Activated CD8-positive, alpha-beta T cell treated with anti-CD3 and anti-CD28 coated beads, Interleukin-2, amount 10 ng/mL, durations not matched to agents 7 days and 5 days (primary cell): ENCODE measurements at places on chromosomes 5 and 9. TPM values are rescaled to one million over a fixed set of nuclear protein-coding genes. Genes with fewer than 3 reads are reported as not detected.

GRCh38 chr5:108617467-108618435 is 129.9 kb upstream of the FER start:
- H3K4me1 ChIP-seq: no peaks in the 10 kb centered on the region
- DNase-seq: no peak
- no peaks in the 10 kb centered on the region for H3K36me3 ChIP-seq
- H3K27me3 ChIP-seq: peaks cover 2% of the 10 kb centered on the region
- no peak overlapping the region for H3K4me3 ChIP-seq

DNA sequence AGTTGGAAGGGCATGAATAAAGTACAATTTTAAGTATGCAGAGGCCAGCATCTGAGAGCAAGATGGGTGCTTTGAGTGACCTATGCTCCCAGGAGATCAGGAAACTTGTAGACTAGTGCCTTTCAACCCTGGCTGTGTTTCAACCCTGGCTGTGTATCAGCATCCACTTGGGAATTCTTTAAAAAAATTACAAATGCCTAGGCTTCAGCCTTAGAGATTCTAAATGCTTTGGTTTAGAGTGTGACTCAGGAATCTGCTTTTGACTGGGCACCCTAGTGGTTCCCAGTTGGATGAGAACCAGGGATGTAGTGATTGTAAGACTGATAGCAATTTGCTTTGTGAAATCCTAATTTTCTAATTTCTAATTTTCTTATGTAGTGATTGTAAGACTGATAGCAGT is 65.6 kb downstream of the RALGPS1 start:
- peaks cover 39% of the 10 kb centered on the region for H3K27me3 ChIP-seq
- peaks cover 23% of the 10 kb centered on the region for H3K36me3 ChIP-seq
- no peak for DNase-seq
- no peak overlapping the region for H3K27ac ChIP-seq
- H3K4me3 ChIP-seq: no peak overlapping the region

DNA sequence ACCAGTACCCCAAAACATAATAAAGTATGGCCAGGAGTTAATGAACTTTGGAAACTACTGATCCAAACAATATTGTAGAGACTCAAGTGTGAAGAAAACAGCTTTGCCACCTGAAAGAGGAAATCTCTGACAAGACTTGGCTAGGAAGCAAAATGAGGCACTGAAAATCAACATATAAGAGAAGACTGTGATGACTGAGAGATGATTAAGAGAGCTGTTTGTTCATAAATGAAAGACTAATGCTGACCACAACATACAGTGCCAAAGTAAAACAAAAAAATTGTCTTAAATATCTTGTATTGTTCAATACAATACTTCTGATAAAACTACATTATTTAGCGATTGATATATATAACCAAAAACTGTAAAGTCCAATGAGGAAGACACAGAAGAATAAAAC is 7.2 kb downstream of the RC3H2 start:
- H3K27me3 ChIP-seq: no peaks in the 10 kb centered on the region
- H3K4me3 ChIP-seq: no peak overlapping the region
- peak overlapping the region; percentile 41 for H3K27ac ChIP-seq
- peaks cover 36% of the 10 kb centered on the region for H3K36me3 ChIP-seq
- H3K4me1 ChIP-seq: peaks cover 35% of the 10 kb centered on the region
- no peak for DNase-seq

GRCh38 chr9:19026375-19026774 is 6.6 kb downstream of the SAXO1 start:
- no peak overlapping the region for H3K27ac ChIP-seq
- H3K27me3 ChIP-seq: peaks cover 8% of the 10 kb centered on the region
- peaks cover 5% of the 10 kb centered on the region for H3K4me1 ChIP-seq

DNA sequence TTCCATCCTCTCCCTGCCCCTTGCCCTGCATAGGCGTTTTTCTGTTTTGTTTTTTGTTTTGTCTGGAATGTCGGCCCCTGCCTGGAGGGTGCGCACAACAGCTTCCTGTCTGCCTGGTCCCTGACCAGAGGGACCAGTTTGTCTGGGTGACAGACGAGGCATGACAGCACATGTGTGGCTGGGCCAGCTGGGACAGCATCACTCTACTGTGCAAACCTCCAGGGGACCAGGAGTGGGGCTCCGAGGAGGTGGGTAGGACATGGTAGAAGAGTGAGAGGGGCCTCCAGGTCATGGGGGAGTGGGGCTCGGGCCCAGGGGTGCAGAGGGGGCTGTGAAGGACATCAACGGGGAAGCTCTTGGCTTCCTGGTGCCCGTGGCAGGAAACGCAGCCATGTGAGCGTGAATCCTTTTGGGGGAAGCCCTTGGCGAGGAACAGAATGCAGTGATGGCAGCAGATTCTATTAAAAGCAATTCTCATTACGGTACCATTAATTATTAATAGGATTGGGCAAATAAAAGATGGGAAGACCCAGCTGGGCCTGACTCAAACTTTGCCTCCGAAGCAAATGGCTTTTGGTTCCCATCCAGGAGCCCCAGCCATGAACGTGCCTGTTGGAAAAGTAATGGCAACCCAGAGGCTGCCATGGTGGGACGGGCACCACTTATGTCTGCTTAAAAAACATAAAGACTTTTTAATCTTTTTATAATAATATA is 184.4 kb upstream of the IER5L start:
- DNase-seq: no peak
- no peak overlapping the region for H3K27ac ChIP-seq
- no peaks in the 10 kb centered on the region for H3K36me3 ChIP-seq
- H3K4me3 ChIP-seq: no peak overlapping the region
- H3K4me1 ChIP-seq: no peaks in the 10 kb centered on the region
- peaks cover 3% of the 10 kb centered on the region for H3K27me3 ChIP-seq

DNA sequence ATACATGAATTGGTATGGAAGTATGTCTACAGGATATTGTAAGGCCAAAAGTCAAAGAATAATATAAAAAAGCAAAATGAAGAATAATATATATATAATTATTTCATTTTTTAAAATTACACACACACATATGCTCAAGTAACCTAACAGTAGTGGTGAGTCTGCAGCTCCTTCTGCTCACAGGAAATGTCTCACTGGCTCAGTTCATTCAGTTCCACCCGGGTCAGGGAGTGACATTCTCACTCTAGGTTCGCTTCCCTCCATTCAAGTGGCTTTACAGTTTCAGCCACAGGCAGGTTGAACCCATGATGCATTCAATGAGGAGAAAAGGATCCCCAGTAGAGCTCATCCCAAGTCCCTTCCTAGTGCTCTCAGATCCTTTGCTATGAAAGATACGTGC is 90.8 kb downstream of the SUSD1 start:
- H3K27me3 ChIP-seq: no peaks in the 10 kb centered on the region
- no peak overlapping the region for H3K27ac ChIP-seq
- no peak overlapping the region for H3K4me3 ChIP-seq
- H3K36me3 ChIP-seq: peaks cover 5% of the 10 kb centered on the region
- H3K4me1 ChIP-seq: peaks cover 6% of the 10 kb centered on the region
- peak; percentile 3 for DNase-seq

GRCh38 chr5:2675548-2675947 is 75.9 kb downstream of the IRX2 start:
- H3K4me1 ChIP-seq: no peaks in the 10 kb centered on the region
- H3K36me3 ChIP-seq: no peaks in the 10 kb centered on the region
- H3K27me3 ChIP-seq: no peaks in the 10 kb centered on the region
- H3K4me3 ChIP-seq: no peak overlapping the region
- DNase-seq: no peak
- H3K27ac ChIP-seq: no peak overlapping the region

DNA sequence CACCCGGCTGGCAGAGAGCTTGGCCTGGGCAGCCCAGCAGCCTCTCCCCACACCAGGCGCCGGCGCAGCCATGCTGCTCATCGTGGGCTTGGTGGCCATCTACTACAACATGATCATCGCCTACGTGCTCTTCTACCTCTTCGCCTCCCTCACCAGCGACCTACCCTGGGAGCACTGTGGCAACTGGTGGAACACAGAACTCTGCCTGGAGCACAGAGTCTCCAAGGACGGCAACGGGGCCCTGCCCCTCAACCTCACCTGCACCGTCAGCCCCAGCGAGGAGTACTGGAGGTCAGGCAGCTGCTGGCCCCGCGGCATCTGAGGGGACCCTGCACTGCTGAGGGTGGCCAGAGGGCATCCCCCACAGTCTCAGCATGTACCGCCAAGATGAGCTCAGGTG is 7.1 kb downstream of the SLC6A7 start:
- H3K27me3 ChIP-seq: peaks cover 40% of the 10 kb centered on the region
- H3K4me1 ChIP-seq: no peaks in the 10 kb centered on the region
- DNase-seq: no peak
- H3K27ac ChIP-seq: no peak overlapping the region
- no peak overlapping the region for H3K4me3 ChIP-seq

- no peaks in the 10 kb centered on the region for H3K4me1 ChIP-seq
- DNase-seq: no peak
- H3K36me3 ChIP-seq: no peaks in the 10 kb centered on the region
- H3K27ac ChIP-seq: no peak overlapping the region
Measured at GRCh38 chr9:85479305-85479704, 262.4 kb downstream of the AGTPBP1 start.

- H3K36me3 ChIP-seq: no peaks in the 10 kb centered on the region
- no peak overlapping the region for H3K27ac ChIP-seq
- no peak for DNase-seq
- no peaks in the 10 kb centered on the region for H3K4me1 ChIP-seq
- peaks cover 2% of the 10 kb centered on the region for H3K27me3 ChIP-seq
Measured at GRCh38 chr5:112119508-112119907, 299.6 kb downstream of the EPB41L4A start.

DNA sequence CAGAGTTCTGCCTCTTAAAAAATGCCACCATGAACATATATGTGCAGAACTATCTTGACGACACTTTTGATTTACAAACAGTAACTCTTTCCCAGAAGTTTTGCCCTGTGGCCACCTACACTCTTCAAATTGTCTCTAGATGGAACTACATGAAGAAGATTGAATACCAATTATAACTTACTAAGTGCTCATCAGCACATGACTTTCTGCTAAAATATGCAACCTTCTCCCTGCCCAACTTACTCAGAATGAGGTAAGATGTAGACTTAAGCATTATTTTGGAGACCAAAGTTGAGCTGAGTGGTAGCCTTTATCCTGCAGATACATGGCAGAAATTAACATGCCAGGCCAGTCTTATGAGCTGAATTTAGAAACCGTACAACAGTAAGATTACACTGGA is 105.4 kb downstream of the SEMA5A start:
- DNase-seq: no peak
- H3K36me3 ChIP-seq: no peaks in the 10 kb centered on the region
- no peaks in the 10 kb centered on the region for H3K27me3 ChIP-seq
- H3K4me3 ChIP-seq: no peak overlapping the region
- H3K4me1 ChIP-seq: no peaks in the 10 kb centered on the region

GRCh38 chr9:34993502-34994259 is 4.1 kb downstream of the DNAJB5 start:
- no peak for DNase-seq
- no peak overlapping the region for H3K4me3 ChIP-seq

DNA sequence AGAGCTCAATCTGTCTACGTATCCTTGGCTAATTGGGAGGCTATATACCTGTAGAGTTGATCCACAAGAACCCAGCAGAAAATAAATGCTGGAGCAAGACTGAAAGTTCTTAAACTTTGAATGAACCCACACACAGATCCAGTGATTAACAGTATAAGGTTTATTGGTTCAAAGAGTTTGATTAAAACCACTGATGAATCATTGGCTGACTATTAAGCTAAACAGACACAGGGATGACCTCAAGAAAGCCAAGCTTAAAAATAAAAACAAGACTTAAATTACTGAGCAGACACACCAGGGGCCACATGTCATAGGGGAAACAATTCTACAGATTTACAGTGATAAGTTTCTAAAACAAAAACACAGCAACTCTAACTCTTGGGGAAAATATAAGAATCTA is 163.6 kb downstream of the SPATA31D1 start:
- no peak overlapping the region for H3K27ac ChIP-seq
- no peaks in the 10 kb centered on the region for H3K4me1 ChIP-seq
- no peak for DNase-seq

- H3K4me1 ChIP-seq: no peaks in the 10 kb centered on the region
- H3K4me3 ChIP-seq: no peak overlapping the region
- H3K27me3 ChIP-seq: peaks cover 11% of the 10 kb centered on the region
Measured at GRCh38 chr5:133130387-133131118, 78.7 kb downstream of the HSPA4 start.

GRCh38 chr9:8366161-8366926 is 566.8 kb upstream of the DMAC1 start:
- DNase-seq: no peak
- H3K4me1 ChIP-seq: peaks cover 8% of the 10 kb centered on the region
- no peaks in the 10 kb centered on the region for H3K36me3 ChIP-seq
- H3K4me3 ChIP-seq: no peak overlapping the region

DNA sequence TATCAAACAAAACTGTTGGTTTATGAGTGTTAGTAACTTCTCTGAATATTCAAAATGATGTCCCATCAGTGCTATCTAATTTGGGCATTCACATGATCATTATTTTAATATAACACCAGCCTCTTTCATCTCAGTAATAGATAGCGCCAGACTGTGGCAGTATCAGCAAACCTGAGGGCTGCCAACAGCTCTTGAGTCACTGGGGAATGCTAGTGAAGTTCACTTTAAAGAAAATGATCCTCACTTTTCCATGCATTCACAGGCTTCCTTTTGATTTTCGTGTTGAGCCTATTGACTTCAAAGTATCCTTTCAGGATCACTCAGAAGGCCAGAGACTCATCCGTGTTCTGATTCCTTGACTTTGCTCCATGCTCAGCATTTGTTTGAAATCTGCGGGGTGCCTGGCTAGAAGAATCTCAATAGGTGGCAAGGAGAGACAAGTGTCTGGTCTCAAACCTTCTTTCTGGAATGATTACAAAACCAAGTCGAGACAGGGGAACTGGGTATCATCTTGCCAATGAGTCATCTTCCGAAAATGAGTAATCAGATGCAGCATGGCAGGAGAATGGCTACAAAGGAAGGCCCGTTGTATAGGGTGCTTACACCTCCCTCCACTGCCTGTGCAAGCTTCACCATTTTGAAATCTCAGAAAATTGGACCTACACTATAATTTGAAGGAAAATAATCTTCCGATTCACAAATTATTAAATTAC is 509.1 kb downstream of the RASEF start:
- no peak overlapping the region for H3K27ac ChIP-seq
- H3K27me3 ChIP-seq: no peaks in the 10 kb centered on the region
- H3K36me3 ChIP-seq: no peaks in the 10 kb centered on the region
- H3K4me1 ChIP-seq: no peaks in the 10 kb centered on the region

GRCh38 chr5:11905206-11905605 is 960 bp upstream of the CTNND2 start:
- no peak overlapping the region for H3K4me3 ChIP-seq
- peaks cover 2% of the 10 kb centered on the region for H3K4me1 ChIP-seq
- no peak for DNase-seq
- peaks cover 31% of the 10 kb centered on the region for H3K27me3 ChIP-seq
- H3K36me3 ChIP-seq: no peaks in the 10 kb centered on the region

Gene JADE2
- total RNA-seq: 86.0 TPM

Gene KLHL3
- 15.2 TPM for total RNA-seq

Gene ETF1
- total RNA-seq: 93.3 TPM

Gene SPINK13
- not detected for total RNA-seq

Gene ISL1
- not detected for total RNA-seq

Gene GRPEL2
- total RNA-seq: 29.9 TPM

Gene PFN3
- not detected for total RNA-seq

Gene PDE8B
- total RNA-seq: not detected

Gene GLDC
- total RNA-seq: 0.34 TPM
